Stimulated activated CD8-positive, alpha-beta memory T cell treated with anti-CD3 and anti-CD28 coated beads, Interleukin-12 subunit alpha, Interleukin-12 subunit beta, amount 100 ng/mL, for 1 hour (primary cell): ENCODE measurements at places on chromosomes 7 and 10.

DNA sequence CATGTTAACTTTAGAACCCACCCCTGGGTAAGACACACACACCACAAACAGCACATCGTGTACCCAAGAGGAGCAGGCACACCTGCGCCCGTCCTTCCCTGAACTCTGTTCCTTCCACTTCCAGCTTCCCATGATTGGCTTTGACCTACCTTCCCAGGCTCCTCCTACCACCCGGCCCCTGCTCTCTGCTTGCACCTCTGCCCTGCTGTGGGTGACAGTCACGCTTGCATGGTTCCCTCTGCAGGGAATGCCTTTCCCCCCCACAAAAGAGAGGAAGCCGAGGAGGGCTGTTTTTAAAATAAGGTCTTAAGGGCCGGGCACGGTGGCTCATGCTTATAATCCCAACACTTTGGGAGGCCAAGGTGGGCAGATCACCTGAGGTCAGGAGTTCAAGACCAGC, 16.4 kb downstream of the SFXN4 start:
- DNase-seq = no peak

DNA sequence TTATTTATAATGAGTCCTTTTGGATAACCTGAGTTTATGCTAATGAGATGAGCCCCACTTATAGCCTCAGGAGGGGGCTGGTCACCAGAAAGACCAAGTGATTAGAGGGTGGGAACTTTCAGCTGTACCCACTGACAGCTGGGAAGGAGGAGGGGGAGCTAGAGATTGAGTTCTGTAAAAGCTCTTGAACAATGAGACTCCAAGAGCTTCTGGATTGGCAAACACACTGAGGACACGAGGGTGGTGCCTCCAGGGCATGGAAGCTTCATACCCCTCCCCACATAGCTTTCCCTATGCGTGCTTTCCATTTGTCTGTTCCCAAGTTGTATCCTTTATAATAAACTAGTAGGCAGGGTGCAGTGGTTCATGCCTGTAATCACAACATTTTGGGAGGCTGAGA, 20.3 kb downstream of the MRPS24 start:
- no peak for DNase-seq

GRCh38 chr7:99221866-99222265, 14.0 kb upstream of the KPNA7 start:
- DNase-seq = no peak

DNA sequence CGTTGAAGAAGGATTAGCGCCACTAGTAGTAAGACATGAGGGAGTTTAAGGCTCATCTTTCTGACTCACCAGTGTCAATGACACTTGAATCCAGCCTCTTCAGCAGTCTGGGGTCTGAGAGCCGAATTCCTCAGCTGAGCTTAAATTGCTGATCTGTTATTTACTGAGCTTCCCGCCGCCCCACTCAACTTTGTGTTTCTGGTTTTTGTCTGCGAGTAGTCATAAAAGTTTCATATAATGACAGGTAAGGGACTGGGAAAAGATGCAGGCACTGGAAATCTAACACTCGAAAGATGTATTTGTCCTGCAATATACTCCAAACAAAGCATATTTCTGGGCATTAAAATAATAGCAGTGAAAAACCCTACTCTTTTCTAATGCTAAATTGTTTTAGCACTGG, 51.2 kb upstream of the RELN start:
- DNase-seq = no peak

- DNase-seq = no peak
These were observed 382.7 kb downstream of the SFMBT2 start for GRCh38 chr10:7027913-7028808.

- DNase-seq = no peak
These were observed 287.9 kb upstream of the PODXL start for GRCh38 chr7:131844369-131844768.

DNA sequence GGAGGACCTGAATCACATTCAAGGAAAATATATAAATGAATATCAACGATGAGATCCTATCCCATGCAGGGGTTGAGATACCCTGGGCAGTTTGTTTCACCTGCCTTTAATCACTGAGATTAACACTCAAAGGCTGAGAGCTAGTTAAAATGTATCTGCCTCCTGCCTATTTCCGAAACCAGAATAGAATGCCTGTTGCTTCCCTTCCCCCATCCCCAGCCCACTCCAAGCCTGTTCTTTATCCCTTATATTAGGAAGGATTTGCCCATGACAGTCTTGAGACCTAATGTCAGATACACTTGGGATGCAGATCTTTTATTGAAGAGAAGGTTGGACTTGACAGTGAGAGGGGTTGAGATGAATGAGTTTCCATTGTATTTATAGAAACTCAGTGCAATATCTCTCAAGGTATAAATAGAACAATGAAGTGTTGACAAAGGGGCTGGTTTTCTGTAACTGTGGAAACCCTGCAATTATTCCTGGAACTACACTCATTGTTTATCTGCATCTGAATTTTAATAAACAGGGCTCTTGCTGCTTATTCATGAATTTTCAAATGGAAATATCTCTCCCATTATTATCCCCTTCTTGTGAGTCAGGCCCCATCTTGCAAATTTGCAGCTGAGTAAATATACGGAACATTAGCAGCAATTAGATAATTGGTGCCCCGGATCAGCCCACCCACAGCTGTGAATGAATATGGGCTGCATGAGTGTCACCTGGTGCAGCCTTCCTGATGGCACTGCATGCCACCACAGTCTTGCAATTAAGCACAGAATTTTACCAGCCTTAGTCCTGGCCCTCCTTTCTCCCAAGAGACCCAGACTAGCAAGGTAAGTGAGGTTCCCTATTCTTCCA, 66.7 kb downstream of the SORCS3 start:
- no peak for DNase-seq

- DNase-seq = no peak
These were observed 46.4 kb downstream of the KIAA1217 start for GRCh38 chr10:24255115-24255880.

GRCh38 chr7:42722716-42723115, 189.2 kb downstream of the C7orf25 start:
- no peak for DNase-seq

GRCh38 chr10:71319800-71320392, 837 bp downstream of the SLC29A3 start:
- no peak for DNase-seq

DNA sequence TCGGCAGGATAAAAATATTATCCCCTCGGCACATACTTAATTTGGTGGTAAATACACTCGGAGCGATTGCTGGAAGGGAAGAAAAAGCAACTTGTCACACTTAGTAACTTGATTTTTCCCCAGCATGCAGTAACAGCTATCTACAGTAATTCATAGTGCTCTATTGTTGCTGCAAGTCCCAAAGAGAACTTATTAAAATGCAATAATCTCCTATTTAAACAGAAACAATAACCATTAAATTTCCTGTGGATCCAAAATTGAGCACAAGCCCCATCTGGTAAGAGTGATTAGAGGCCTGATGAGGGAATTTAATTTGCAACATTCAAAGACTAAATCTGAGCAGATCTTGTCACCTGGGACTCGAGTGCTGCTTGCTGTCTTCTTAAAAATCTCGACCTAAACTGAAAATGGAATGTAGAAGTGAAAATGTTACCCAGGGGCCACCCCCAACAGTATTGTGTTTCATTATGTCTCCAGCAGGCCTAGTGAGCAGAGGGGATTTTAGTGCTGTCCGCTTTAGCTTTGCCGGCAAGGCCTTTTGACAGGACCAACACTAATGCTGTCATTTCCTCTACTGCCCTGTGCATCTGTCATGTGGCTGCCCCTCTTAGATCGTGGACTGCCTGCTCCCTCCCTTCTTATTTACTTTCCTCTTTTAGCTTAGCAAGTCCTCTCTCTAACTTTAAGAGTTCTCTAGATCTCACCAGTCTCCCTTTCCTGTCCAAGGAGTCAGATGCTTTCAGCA, 639.7 kb downstream of the AUTS2 start:
- no peak for DNase-seq

GRCh38 chr10:72980348-72980747, 25.7 kb upstream of the PLA2G12B start:
- DNase-seq = no peak

- no peak for DNase-seq
These were observed 115.1 kb downstream of the SVIL start for GRCh38 chr10:29519659-29520058.

DNA sequence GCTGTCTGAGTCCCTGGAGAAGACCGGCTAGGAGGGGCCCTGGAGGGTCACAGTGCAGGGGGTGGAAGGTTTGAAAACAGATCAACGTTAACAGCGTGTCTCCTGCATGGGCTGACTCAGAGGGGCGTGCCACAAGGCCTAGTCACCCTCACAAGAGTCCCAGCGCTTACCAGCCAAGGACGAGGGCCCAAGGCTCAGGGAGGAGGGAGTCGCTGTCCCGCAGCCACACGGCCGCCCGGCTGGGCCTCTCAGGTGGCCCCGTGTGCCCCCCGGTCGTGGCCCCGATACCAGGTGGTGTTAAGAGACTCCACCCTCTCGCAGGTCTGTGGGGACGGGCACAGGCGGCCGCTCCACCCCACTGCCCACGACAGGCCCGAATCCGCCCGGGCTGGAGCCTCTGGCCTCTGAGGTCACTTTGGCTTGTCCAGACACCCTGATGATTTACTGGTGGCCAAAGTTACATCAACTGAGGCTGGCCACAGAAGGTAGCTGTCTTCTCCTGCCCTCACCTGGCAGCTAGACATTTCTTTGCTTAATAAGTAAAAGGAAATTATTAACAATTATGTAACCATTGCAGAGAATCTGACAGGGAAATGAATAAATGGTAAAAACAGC, 34.0 kb downstream of the FAM20C start:
- no peak for DNase-seq

GRCh38 chr7:21844742-21845141, 101.0 kb downstream of the CDCA7L start:
- DNase-seq = no peak

GRCh38 chr10:84404783-84405182, 76.4 kb downstream of the CCSER2 start:
- no peak for DNase-seq

DNA sequence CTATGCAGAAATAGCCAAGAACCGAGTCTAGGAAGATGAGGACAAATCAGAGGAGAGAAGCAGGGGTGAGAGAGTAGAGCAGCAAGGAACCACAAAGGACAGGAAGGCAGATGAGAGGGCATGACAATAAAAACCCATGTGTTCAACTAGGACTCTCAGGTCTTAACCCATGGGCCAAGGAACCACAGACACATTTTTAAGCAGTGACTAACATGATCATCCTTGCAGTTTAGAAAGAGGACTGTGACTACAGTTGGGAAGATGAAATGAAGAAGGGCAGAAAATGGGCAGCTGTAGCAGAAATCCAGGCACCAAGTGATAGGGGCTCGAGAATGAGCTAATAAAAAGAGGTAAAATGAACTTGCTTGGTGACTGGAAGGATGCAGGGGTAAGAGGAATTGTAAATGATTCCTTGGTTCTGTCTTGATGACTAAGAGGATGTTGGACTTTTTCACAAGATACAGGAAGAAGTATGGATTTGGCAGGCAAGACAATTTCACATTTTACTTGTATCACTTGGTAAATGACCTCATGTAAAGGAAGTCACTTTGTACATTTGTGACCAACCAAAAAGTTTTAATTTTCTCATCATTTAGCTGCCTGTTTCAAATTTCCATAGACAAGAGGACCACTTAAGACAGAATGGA, 22.8 kb downstream of the SGMS1 start:
- DNase-seq = no peak

DNA sequence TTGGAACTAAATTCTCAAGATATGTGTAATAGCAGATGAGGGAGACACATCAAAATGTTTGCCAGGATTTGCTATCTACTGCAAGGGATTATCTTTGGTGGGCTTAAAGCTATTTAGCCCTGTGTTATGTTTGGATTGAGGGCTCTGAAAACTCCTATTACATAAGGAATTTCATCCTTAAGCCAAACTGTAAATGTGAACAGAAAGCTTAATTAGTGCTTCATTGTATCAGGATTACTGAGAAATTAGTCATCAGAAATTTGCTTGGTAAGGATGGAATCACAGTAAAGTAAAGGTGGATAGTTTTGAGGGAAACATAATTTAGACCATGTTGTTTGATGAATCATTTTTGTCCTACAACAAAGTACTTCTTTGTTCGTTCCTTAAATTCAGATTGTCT, 8.3 kb downstream of the ANKRD7 start:
- no peak for DNase-seq

- no peak for DNase-seq
These were observed 257 bp downstream of the WAC start for GRCh38 chr10:28533186-28533564.

GRCh38 chr10:119439922-119440321, 102.6 kb downstream of the RGS10 start:
- DNase-seq = no peak

DNA sequence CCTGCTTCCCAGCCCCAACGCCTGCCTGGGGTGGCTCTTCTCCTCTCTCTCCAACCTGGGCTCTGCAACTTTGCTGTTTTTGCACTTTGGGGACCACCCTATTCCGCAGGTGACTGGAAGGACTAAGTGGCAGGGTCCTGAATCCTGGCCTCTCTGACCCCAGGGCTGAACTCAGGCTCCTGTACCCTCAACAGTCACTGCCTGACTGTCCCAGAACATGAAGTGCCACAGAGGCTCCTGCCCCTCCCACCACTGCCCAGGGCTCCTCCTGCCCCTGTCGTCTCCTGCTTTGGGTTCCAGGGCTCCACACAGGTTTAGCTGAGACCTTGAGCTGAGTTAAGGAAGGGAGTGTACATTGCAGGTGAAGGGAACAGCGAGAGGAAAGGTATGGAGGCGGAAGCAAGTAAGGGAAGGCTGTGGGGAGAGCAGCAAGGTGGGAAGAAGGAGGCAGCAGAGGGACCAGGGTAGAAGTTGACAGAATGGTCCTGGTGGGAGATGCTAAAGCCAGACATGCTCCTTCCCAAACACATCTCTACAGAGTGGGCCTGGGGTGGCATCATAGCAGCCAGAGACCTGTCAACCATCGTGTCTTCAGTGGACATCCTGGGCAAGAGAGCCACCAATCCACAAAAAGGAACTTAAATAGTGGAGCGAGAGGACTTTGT, 5.7 kb upstream of the GRID1 start:
- no peak for DNase-seq

- DNase-seq = no peak
These were observed 30.3 kb upstream of the TRIM24 start for GRCh38 chr7:138429577-138430250.

DNA sequence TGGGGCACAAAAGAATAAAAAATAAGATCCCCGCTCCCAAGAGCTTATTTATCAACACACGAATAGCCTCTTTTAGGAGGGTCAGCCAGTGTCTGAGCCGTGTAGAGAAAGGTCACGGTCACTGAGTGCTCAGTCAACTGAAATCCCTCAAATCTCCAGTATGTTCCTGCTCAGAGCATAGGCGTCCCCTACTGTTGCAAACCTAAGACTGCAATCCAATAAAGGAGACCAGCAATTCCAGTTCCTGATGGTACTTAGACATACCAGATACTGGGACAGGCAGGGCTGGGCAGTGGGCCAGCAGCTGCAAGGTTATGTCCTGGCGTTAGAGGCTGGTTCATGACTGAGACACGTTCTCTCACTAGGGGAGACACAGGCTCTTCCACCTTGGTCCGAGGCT, 93.6 kb downstream of the CACNB2 start:
- DNase-seq = no peak

GRCh38 chr10:17435953-17436352, 18.4 kb downstream of the ST8SIA6 start:
- no peak for DNase-seq
